ENCODE measurements at places on chromosomes 4 and X.

GRCh38 chrX:5807181-5807580, 421.5 kb downstream of the NLGN4X start:
- DNase-seq = no peak

GRCh38 chr4:36824682-36825081, 419.9 kb upstream of the NWD2 start:
- DNase-seq = no peak

GRCh38 chr4:180099957-180100356, 2143.2 kb upstream of the TENM3 start:
- DNase-seq = no peak

DNA sequence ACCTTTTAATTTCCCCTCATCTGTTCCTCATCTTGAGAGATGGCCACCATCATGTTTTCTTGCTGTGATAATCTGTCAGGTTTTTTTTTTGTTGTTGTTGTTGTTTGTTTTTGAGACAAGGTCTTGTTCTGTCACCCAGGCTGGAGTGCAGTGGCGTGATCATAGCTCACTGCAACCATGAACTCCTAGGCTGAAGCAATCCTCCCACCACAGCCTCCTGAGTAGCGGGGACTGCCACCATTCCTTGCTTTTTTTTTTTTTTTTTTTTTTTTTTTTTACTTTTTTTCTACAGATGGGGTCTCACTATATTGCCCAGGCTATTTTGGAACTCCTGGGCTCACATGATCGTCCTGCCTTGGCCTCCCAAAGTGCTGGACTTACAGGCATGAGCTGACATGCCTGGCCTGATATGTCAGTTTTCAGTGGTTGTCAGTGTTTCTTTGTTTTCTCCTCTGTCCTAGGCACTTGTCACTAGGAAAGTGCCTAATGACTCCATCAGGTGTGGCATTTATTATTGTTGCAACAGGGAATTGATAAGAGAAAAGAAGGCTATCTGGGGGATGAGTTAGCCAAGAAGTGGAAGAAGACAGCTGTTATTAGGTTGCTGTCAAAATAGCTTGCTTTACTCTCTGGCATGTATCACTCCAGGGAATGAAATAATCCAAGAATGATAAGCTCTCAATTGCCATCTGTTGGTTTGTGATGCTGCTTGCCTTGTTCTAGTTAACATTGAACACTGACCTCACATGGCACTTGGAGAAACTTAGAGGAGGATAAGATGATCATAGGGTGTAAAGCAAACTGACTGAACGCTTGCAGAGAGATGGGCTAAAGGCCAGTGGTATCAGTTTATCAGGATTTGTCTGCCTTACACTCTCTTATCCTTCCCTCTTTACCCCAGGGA, 41.7 kb downstream of the TMEM164 start:
- no peak for DNase-seq

DNA sequence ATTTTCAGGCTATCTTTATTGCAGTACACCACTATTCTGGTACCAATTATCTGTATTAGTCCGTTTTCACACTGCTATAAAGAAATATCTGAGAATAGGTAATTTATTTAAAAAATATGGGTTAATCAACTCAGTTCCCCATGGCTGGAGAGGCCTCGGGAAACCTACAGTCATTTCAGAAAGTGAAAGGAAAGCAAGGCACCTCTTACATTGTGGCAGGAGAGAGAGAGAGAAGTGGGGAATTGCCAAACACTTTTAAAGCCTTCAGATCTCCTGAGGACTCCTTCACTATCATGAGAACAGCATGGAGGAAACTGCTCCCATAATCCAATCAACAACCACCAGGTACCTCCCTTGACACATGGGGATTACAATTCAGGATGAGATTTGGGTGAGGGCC, 54.7 kb downstream of the AMER1 start:
- no peak for DNase-seq

DNA sequence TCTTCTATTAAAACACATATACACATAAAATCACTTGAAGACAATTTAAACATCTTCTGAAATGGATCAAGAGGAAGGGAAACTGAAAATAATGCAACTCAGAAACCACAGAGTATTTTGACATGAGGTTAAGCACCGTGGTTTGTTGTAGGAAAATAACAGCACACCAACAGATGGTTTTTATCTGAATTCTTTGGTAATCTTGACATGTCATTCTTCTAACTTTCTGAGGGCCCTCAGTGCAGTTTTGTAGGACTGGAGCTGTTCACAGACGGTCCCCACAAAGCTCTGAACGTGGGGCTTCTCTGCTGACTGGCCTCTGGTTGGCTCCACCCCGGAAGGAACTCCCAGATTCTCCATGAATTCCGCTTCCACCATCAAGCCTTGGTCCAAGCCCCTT, 16.0 kb upstream of the TLR8 start:
- no peak for DNase-seq

DNA sequence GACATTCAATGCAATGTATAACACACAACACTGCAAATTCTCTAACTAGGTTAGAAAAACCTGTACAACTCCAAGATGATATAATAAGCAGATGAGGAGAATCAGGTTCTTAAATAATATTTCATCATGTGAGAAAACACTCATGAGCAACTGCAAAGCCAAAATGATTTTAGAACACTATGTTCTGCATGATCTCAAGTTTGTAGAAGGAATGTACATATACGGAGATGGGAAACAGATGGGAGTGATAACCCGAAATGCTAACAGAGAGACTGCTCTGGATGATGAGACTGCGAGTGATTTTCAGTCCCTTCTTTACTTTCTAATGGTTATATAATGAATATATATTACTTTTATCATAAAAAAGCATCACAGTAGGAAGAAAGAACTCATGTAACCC, 80.9 kb downstream of the PCYT1B start:
- no peak for DNase-seq

- DNase-seq = no peak
Measured at GRCh38 chr4:617644-618641, 7.4 kb upstream of the PDE6B start.

GRCh38 chr4:20368926-20369325, 117.2 kb downstream of the SLIT2 start:
- DNase-seq = no peak

DNA sequence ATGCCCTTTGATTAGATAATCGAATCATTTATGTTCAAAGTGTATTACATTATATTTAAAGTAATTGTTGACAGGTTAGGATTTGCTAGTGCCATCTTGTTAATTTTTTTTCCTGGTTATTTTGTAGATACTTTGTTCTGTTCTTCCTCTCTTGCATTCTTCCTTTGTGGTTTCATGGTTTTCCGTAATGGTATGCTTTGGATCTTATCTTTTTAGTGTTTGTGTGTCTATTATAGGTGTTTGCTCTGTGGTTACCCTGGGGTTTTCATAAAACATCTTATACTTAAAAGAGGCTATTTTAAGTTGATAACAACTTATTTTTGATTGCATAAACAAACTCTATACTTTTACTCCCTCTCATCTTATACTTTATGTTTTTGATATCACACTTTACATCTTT, 108.2 kb upstream of the SRD5A3 start:
- no peak for DNase-seq

GRCh38 chr4:113692809-113693411, 68.6 kb downstream of the CAMK2D start:
- DNase-seq = no peak

GRCh38 chr4:18582841-18583240, 561.3 kb upstream of the LCORL start:
- no peak for DNase-seq

DNA sequence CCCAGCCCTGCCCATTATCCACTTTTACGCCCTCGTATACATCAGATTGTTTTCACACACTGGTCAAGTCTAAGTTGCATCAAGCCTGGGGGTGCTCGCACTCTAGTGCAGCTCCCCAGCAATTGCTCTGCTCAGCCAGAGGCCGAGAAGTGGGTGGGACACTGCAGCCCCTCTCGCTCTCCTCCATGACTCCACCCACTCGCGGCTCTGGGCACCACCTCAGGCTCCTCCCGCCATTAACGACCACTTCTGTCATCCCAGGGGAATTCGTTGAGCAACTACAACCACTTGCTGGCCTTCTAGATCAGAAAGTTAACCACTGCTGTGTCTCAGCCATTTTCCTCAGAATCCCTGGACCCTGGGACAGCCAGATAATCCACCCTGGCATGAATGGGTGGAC, 53.6 kb downstream of the ETNPPL start:
- no peak for DNase-seq

- no peak for DNase-seq
Measured at GRCh38 chr4:32184186-32184585, 1464.0 kb downstream of the PCDH7 start.

DNA sequence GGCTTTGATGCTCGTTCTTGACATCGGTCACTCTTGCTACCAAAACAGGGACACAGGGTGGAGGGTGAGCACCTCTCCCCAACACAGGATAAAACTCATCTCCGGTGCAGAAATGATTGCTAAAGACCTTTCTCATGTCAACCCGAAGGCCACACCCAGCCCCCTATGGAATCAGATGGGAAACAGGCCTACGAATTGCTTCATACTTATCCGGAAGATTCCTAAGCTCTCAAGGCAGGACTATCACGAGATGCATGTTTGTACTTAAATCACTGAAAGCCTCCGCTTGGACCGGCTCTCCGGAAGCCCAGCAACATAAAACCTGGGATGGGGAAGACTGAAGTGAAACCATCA, 74.9 kb downstream of the MTMR1 start:
- no peak for DNase-seq

DNA sequence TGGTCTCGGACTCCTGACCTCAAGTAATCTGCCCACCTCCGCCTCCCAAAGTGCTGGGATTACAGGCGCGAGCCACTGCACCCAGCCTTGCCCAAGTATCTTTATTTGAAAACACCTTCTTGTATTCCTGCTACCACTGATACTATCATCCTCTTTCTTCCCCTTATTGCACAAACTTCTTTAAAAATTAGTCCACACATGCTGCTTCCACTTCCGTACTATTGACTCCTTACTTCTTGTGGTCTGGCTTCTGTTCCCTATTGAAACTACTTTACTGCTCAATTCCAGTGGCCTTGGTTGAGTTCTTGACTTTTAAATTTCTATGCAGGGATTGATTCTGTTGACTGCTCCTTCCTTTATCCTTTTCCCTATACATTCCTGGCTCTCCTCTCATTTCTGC, 38.8 kb downstream of the MTM1 start:
- no peak for DNase-seq

DNA sequence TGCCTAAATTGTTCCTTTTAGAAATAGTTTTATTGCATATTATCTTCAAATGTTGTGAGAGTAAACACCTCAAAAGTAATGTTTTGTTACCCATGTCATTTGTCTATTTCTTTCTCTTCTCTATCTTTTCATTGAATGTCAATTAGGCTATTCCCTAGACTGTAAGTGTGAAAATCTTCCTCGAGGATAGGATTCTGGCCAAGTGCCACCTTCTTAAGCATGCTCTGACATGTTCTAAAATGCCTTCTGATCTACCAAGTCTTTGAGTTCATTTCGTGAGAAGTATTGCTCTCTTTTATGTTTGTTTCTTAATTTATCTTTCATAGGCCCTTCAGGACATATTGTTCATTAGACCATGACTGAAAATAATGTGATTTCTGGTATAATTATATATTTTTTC, 44.1 kb upstream of the TLL1 start:
- DNase-seq = no peak

- no peak for DNase-seq
Measured at GRCh38 chr4:142909908-142910307, 63.8 kb upstream of the INPP4B start.

Measured in activated T-cell treated with anti-CD3 and anti-CD28 coated beads, Interleukin-2, amount 50 U/mL, for 1 hour (primary cell).